Calu3 (cell line): ENCODE measurements at places on chromosomes 6 and 20. TPM values are rescaled to one million over a fixed set of nuclear protein-coding genes. Genes with fewer than 3 reads are reported as not detected.

GRCh38 chr20:46169245-46170171, 51.4 kb downstream of the CD40 start:
- no peak overlapping the region for H3K27ac ChIP-seq
- no peaks in the 10 kb centered on the region for H3K36me3 ChIP-seq
- no peak for DNase-seq
- H3K4me1 ChIP-seq, result no peaks in the 10 kb centered on the region
- H3K4me3 ChIP-seq, result no peak overlapping the region
- H3K27me3 ChIP-seq, result peaks cover 98% of the 10 kb centered on the region

- H3K27me3 ChIP-seq, result no peaks in the 10 kb centered on the region
- no peak for DNase-seq
- H3K4me3 ChIP-seq, result no peak overlapping the region
Measured at GRCh38 chr20:25744261-25744660, 47.6 kb upstream of the ZNF337 start.

GRCh38 chr20:8414586-8415274, 282.7 kb downstream of the PLCB1 start:
- H3K27me3 ChIP-seq, result no peaks in the 10 kb centered on the region
- H3K4me1 ChIP-seq, result no peaks in the 10 kb centered on the region
- H3K4me3 ChIP-seq, result no peak overlapping the region
- DNase-seq, result no peak

DNA sequence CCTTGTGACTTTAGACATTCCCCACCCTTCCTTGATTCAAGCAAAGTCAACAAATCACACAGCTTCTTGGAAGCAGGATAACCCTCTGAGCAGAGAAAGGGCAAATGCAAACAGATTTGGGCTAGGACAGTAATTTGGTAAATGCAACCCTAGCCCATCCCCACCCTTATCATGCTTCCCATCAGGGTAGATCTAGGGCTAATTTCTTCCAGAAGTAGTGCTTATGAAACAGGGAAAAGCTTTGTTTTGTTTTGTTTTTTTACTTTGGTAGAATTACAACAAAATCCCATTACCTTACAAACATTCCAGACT, 525.1 kb upstream of the NOX3 start:
- no peak overlapping the region for H3K27ac ChIP-seq
- H3K4me3 ChIP-seq, result no peak overlapping the region
- H3K4me1 ChIP-seq, result no peaks in the 10 kb centered on the region
- H3K27me3 ChIP-seq, result no peaks in the 10 kb centered on the region
- DNase-seq, result no peak
- no peaks in the 10 kb centered on the region for H3K36me3 ChIP-seq

- H3K27me3 ChIP-seq, result no peaks in the 10 kb centered on the region
- DNase-seq, result no peak
- H3K4me1 ChIP-seq, result no peaks in the 10 kb centered on the region
Measured at GRCh38 chr6:151620179-151620578, 126.4 kb downstream of the CCDC170 start.

FHL5 gene
- not detected in 2 replicates for total RNA-seq

- peak overlapping the region; percentile 44 for H3K4me3 ChIP-seq
- H3K27ac ChIP-seq, result no peak overlapping the region
- H3K4me1 ChIP-seq, result peaks cover 29% of the 10 kb centered on the region
- H3K27me3 ChIP-seq, result peaks cover 44% of the 10 kb centered on the region
Measured at GRCh38 chr6:35786810-35787209, 6.0 kb downstream of the CLPSL1 start.
